ENCODE measurements at places on chromosomes 11 and 22.
A peak's percentile ranks its signal among the peaks of the same experiment; 100 is the strongest.

- DNase-seq = no peak
These were observed 402.2 kb downstream of the AASDHPPT start for GRCh38 chr11:106479646-106480045.

GRCh38 chr11:67436459-67437081, 912 bp downstream of the PTPRCAP start:
- DNase-seq = no peak

DNA sequence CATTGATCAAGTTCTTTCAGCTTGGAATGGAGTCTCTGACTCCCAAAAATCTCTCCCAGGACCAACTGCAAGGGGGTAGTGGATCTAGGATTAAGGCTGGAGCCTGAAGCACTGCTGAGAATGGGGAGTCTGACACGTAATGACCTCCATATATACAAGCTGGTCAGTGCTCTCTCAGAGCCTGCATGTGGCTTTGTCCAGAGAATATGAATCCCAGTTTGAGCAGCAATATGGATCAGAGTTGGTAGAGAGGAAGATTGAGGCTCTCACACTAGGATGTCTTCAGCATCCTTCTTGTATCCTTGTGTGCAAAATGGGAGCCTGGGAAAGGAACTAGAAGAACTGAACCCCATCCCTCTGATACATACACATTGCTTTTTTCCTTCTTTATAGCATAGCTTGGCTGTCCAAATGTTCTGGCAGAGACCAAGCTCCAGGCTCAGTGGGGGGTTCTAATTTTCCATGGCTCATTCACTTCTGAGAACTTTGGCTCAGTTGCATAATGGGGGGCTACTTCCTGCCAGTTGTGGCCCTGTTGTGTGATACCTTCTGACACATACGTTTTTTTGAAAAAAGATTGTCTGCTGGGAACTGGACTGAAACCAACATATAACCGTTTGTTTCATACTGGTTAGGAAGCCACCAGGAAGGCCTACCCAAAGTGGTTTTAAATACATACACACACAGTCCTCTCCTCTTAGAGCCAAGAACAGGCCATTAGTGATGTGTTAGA, 138.2 kb downstream of the ETS1 start:
- no peak for DNase-seq

GRCh38 chr11:69145050-69145380, 10.7 kb upstream of the SMIM38 start:
- DNase-seq = peak; percentile 46

DNA sequence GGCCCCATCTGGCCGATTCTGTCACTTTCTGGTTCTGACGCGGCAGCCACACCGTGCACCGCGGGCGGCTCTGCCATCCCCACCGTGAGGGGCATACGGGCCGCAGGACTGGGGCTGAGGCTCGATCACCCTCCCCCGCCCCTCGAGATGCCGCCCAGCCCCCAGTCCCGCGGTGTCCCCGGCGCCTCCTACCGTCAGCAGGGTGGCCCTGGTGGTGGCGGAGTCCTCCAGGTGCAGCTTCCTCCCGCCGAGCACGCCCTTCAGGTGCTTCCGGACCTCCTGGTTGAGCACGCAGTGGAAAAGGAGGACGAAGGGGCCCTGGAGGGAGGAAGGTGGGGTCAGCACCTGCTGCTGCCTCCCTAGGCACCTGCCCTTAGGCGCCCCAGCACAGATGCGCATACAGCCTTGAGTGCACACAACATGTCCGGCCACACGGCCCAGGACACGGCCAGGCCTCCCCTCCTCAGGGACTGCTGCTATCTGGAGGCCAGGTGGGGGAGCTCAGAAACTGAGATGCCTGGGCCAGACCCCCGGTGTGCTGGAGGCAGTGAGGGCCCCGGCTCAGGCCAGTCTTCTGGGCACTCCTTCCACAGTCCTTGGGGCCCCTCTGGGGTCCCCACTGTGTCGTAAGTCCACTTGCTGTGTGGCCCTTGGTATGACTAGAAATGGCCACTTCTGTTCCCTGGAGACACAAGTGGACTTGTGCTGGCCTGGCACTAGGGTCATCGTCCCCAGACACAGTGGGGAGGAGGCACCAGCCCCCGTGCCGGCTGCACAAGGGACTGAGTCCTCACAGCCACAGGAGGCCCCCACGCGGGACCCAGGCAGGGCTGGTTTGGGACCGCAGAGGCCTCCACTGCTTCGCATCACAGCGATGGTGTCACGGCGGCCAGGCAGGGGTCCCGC, 31.5 kb downstream of the TRMU start:
- DNase-seq = no peak

Data from AG20443 (cell line).